ENCODE measurements at places on chromosomes 5 and 9.

DNA sequence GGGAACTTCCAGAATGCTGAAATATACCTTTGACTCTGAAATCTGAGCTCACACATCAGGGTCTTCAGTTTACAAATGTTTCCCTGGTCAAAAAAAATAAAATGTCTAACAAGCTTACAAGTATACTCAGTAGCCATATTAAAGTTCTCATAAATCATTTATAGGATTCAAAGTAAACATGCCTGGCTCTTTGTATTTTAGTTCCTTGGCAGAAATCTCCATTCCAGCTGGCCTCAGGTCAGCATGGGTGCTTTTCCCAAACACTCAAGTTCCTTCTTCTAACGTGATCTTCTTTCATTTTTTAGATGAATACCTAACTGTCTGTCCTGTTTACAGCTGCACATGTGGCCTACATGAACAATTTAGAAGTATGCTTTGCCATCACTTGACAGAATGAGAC lies 263.2 kb downstream of the GAS1 start:
- no peak for DNase-seq

DNA sequence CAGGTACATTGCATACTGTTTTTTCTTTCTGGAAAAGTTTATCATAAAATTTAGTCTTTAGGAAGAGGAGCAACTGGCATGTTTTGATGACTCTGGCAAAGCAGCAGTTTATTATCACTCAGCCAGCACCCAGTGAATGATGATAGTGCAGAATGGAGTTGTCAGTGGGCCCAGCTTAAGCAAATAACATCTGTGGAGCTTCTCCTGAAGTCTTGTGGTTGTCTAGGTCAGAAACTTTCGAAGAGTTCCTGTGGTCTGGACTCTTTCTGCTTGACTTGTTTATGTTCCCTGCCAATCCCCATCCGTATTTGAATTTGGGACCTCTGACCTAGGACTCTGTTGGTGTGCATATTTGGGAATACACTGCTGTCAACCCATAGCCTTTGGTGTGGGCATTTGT lies 38.1 kb upstream of the C5orf47 start:
- DNase-seq: no peak

DNA sequence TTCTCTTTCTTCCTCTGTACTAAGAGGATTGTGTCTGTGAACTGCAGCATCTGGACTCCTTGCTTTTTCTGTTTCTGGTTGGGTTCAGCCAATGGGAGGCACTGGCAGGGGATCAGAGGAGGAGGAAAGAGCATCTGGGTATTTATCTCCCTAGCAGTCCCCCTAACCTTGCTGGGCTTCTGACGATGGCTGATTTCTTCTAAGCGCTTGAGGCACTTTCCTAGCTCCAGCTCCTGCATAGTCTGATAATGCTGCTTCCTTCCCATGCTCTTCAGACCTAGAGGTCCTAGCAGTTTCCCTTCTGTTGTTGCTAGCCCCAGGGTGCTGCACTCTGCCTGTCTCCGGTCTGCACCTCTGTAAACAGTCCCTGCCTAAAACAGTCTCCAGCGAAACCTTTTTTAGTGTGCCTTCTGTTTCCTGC lies 225.1 kb downstream of the PDZD2 start:
- DNase-seq: no peak

GRCh38 chr5:112720576-112720975 lies 17.1 kb upstream of the APC start:
- no peak for DNase-seq

DNA sequence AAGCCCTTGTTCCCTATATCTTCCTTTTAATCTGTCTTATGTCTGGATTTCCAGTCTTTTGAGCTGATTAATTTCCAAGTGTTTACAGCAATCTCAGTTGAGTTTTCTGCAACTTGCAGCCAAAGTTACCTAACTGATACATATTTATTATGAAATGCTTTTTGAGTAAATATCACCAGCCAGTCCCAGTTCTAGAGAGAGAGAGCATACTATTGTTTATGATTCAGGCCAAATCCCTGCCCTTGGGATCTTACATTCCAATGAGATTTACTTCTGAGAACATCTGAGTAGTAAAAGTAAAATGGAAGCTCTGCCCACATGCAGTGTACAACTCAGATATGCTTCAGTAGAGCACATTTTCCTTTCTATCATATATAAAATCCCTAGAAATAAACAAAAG lies 661.7 kb downstream of the KCTD16 start:
- DNase-seq: no peak

DNA sequence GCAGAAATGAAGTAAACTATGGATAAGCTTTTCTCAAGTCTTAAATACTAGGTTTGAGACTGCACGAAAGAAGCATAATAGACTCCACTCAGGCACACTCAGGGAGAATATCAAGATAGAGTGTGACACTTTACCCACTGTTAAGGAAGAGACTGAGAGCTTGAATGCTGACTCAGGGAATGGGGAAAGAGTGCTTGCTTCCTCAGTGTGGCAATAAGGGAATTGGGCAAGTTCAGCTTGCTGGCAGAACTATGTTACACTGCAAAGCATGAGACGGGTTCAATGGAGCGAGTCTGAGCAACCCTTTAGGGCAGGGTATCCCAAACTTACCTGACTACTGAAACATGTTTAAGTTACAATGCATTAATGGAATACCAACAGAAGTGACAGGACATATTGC lies 237.7 kb upstream of the MEF2C start:
- DNase-seq: no peak

DNA sequence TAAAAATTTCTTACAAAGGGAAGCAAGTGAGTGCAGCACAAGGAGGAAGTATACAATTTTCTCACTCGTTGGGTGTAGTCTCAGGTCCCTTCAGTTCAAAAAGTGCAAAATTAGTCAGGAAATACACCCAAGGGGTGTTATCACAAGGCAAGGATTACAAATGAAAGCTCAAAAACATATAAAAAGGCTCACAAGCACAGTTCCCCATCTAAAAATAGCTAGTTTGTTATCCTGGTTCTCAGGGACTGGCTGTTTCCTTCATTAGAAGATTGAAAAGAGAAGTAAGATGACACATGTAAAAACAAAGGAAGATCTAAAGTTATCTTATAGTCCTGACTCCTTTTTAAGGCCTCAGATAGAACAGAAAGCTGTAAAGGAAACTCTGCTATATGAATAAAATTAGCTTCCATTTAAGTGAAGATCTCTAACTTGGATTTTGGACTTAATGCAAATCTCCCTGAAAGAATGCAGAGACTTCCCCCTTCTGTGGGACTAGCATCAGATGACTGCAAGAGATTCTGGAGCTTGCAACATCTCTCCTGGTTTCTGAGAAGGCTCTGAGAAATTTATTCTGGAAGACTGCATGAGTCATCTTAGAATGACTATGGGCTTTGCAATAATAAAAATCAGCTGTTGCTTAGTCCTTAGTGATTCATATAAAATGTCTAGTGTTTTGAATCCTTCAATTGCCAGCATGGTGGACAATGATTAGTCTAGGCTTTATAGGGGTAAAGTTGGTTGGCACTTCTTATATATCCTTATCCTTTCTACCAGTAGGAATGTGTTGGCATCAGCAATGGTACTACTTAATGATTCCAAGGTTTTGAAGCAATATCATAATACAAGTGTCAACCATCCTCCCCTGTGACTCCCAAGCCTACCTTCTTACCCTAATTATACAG lies 25.4 kb downstream of the DAB2 start:
- no peak for DNase-seq

GRCh38 chr5:57753446-57753845 lies 270.8 kb upstream of the ACTBL2 start:
- no peak for DNase-seq

GRCh38 chr9:35948451-35948850 lies 9.5 kb downstream of the OR2S2 start:
- no peak for DNase-seq

DNA sequence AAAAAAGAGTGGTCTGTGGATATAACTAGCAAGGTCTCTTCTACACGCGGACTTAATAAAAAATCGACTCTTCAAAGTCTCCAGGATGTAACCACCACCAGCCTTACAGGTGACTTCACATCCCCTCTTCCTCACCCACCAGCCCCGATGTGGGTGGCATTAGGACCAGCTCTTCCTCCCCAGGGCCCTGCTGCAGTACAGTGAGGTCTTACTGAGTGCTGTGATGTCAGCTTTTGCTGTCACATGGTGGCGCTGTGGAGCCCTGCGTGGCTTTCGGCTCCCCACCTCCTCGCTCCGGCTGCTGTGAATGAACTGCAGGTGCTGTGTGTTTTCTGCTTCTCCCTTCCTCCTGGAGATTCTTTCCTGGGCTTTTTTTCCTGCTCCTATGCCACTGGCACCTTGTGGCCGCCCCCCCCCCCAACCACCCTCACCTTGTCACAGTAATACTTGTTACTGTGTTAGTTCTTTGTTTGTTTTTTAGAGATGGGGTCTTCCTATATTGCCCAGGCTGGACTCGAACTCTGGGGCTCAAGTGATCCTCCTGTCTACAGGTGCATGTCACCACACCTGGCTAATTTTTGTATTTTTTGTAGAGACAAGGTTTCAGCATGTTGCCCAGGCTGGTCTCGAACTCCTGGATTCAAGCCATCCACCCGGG lies 15.8 kb upstream of the RAPGEF1 start:
- DNase-seq: peak; percentile 83

- peak; percentile 64 for DNase-seq
Observed at GRCh38 chr9:71001780-71002386, 119.5 kb downstream of the TRPM3 start.

DNA sequence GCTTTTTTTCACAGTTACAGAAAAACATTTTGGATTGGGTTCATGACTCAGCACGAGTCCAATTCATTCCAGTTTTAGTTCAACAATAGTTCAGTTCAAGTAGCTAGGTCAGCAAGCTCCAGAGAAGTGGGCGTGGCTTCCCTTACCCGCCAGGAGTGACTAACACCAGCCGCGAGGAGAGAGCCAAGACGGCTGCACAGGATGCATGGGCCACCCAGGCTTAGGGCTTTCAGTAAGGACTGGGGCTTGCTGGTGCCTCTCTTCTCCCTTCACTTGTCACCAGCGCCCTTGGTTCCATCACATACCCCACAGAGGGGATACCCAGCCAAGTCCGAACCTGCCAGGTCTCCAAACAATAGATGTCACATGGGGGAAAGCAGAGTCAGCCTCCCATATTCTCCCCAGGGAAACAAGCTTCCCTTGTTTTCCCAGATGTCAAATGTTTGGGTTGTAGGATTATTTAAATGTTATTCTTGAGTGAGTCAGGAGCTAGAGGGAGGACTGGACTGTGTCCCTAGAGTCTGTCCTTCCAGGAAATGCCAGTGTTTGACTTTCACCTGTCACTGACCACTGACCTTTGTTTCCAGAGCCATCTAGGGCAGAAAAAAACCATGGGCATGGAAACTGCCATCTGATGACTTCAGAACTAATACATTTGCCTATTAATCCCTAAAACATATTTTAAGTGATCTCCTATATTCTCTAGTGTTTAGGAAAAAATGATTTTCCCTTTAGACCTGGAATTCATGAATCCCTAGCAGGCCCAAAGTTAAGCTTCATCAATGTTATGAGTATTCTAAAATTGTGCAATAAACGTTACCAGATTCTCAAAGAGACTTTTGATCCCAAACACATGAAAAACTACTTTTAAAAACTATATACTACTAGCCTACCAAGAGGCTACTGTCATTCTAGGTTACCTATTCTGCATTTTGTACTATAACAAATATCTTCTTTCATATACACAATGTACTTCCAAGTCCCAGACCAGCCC lies 51.9 kb downstream of the NIPAL4 start:
- DNase-seq: no peak

GRCh38 chr5:56527174-56527573 lies 288.2 kb upstream of the MAP3K1 start:
- no peak for DNase-seq

DNA sequence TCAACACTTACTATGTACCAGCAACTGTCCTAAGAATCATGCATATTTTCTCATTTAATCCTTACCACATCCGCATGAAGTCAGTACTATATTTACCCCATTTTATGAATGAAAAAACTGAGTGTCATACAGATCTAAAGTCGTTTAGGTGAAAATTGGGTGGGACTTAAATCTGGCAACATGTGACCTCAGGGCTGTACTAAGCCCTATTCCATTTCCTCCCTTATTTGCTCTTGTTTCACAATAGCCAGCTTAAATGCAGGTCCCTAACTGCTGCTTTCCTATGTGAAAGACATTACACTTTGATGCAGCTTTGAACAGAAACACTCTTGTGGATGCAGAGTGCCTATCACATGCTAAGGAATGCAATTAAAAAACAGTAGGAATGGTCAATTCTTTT lies 2.5 kb upstream of the RAB14 start:
- no peak for DNase-seq

DNA sequence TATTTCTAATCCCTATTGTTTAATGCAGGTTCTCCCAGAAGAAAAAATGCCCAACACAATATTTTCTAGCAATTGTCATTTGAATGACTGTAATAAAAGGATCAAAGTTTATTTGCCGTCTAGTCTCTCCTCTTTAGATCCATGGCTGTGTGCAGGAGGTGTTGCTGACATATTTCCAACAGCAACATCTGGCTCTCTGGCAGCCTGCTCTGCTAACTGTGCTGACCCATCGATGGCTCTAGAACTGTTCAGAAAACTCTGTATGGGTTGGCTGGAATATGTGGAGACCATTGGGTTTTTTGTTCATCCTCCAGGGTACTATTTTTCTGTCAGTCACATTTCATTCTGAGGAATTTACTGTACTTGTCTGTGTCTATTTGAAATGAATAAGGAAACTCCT lies 202.0 kb upstream of the SLC27A6 start:
- no peak for DNase-seq

DNA sequence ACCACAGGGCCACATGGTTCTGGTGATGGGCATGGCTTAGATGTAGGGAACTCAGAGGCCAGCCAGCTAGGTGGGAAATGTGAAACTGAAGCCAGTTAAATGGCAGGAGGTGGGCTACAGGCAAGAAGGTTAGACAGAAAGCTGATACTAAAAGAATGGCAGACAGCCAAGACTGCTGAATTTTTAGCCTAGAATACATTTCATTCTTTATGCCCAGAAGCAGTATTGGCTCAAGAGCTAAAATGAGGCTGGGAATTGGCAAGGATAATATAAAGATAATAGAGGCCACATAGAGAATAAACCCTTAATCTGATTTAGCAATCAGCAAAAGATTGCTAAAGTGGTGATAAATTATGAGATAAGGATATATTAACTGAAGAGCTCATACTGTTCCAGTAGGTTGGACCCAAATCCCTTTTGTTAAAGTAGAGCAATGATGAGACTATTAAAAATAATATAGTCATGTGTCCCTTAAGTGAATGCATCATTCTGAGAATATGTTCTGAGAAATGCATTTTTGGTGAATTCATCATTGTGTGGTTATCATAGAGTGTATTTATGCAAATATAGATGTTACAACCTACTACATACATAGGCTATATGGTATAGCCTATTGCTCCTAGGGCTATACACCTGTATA lies 234.3 kb downstream of the CHSY3 start:
- no peak for DNase-seq

GRCh38 chr9:83978992-83979811 lies 813 bp downstream of the HNRNPK start:
- DNase-seq: peak; percentile 72

- DNase-seq: no peak
Observed at GRCh38 chr9:72728031-72728770, 206.8 kb downstream of the TMC1 start.

All from NCI-H526 (cell line).